ENCODE measurements at places on chromosomes 2 and 18. TPM values are rescaled to one million over a fixed set of nuclear protein-coding genes. Genes with fewer than 3 reads are reported as not detected.

MERTK gene
- total RNA-seq, result 33.6 TPM

CTNNA2 gene
- not detected for total RNA-seq

ARHGAP15 gene
- total RNA-seq, result not detected

MALT1 gene
- 9.2 TPM for total RNA-seq

CFAP53 gene
- 0.18 TPM for total RNA-seq

BMP10 gene
- not detected for total RNA-seq

MARCHF4 gene
- 3.6 TPM for total RNA-seq

LHCGR gene
- total RNA-seq, result not detected

CPSF3 gene
- 54.5 TPM for total RNA-seq

SCLY gene
- 42.0 TPM for total RNA-seq

SPDYA gene
- 0.79 TPM for total RNA-seq

PIEZO2 gene
- total RNA-seq, result 63.7 TPM

KLHL14 gene
- not detected for total RNA-seq

NBAS gene
- total RNA-seq, result 75.8 TPM

CCDC74A gene
- total RNA-seq, result 3.8 TPM

TDRD15 gene
- not detected for total RNA-seq

RNF152 gene
- 76.5 TPM for total RNA-seq

UGT1A5 gene
- not detected for total RNA-seq

CCBE1 gene
- 2.4 TPM for total RNA-seq

CHRNG gene
- not detected for total RNA-seq

HSBP1L1 gene
- total RNA-seq, result 1.4 TPM

PLCD4 gene
- 1.6 TPM for total RNA-seq

OTOS gene
- total RNA-seq, result not detected

TXNDC9 gene
- 82.5 TPM for total RNA-seq

LOXHD1 gene
- total RNA-seq, result not detected

AKAIN1 gene
- not detected for total RNA-seq

YPEL5 gene
- 75.6 TPM for total RNA-seq

KIAA2012 gene
- not detected for total RNA-seq

UGT1A3 gene
- not detected for total RNA-seq

APOB gene
- 0.40 TPM for total RNA-seq

GAREM2 gene
- 0.92 TPM for total RNA-seq

FIGN gene
- 0.99 TPM for total RNA-seq

SERPINB10 gene
- not detected for total RNA-seq

SERPINB8 gene
- total RNA-seq, result 33.8 TPM

HMSD gene
- total RNA-seq, result not detected

TPRKB gene
- 53.9 TPM for total RNA-seq

TTC31 gene
- total RNA-seq, result 7.3 TPM

DSG4 gene
- total RNA-seq, result not detected

RAB11FIP5 gene
- 47.2 TPM for total RNA-seq

SIX3 gene
- total RNA-seq, result not detected

TOGARAM2 gene
- total RNA-seq, result not detected

SPHKAP gene
- total RNA-seq, result not detected

IL36G gene
- not detected for total RNA-seq

RTTN gene
- total RNA-seq, result 10.6 TPM

CHST9 gene
- total RNA-seq, result not detected

THSD7B gene
- not detected for total RNA-seq

ZAP70 gene
- not detected for total RNA-seq

KCNJ3 gene
- not detected for total RNA-seq

MAP3K19 gene
- not detected for total RNA-seq

CHAC2 gene
- total RNA-seq, result 16.6 TPM

EMX1 gene
- total RNA-seq, result not detected

PLEK gene
- total RNA-seq, result 0.11 TPM

AOX1 gene
- total RNA-seq, result 3.4 TPM

POTEC gene
- not detected for total RNA-seq

SULT1C4 gene
- 7.0 TPM for total RNA-seq

AFF3 gene
- total RNA-seq, result under 0.01 TPM

FKBP7 gene
- total RNA-seq, result 26.2 TPM

CD8B gene
- total RNA-seq, result not detected

SCG2 gene
- total RNA-seq, result not detected

SH2D6 gene
- total RNA-seq, result 0.13 TPM

All from pulmonary artery endothelial cell (primary cell).